DMS79 treated with DMSO at 0.1 percent for 48 hours (cell line): ENCODE measurements at places on chromosomes 1 and 21.

- DNase-seq: no peak
Measured at GRCh38 chr1:184296466-184297243, 90.2 kb upstream of the C1orf21 start.

DNA sequence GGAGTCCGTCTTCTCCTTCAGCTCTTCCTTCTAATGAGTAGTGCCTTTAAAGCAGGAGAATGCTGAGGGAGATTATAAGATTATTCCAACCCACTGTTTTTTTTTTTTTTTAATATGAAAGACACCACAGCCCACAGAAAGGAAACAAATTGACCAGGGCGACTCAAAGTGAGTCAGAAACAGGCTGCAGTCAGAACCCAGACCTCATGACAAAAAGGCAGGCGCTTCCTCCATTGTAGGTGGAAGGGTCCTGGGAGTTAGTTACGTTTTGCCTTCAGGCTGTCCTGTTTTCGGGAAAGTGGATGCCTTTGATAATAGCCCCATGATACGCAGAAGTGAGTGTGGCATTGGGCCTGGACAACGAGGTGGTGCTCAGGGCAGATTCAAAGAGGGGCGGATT is 21.0 kb downstream of the PLXNA2 start:
- DNase-seq: no peak

GRCh38 chr1:2132222-2133038 is 62.1 kb downstream of the FAAP20 start:
- DNase-seq: no peak

GRCh38 chr1:225044258-225044657 is 114.8 kb downstream of the DNAH14 start:
- DNase-seq: no peak

- no peak for DNase-seq
Measured at GRCh38 chr1:157201767-157202166, 63.6 kb upstream of the ETV3 start.

DNA sequence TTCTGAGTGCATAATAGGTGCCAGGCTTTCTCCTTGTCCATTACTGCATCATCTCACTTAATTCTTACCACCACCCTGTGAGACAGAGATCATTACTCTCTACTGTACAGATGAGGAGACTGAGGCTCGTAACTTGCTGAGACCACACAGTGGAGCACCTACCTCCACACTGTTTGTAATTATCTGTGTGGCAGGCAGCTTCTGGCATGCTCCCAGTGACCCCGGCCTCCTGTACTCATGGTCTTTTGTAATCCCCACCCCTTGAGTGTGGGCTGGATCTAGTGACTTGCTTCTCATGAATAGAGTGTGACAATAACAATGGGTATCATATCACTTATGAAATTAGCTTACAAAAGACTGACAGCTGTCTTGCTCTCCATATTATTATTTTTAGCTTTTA is 407.3 kb downstream of the MATN1 start:
- no peak for DNase-seq

DNA sequence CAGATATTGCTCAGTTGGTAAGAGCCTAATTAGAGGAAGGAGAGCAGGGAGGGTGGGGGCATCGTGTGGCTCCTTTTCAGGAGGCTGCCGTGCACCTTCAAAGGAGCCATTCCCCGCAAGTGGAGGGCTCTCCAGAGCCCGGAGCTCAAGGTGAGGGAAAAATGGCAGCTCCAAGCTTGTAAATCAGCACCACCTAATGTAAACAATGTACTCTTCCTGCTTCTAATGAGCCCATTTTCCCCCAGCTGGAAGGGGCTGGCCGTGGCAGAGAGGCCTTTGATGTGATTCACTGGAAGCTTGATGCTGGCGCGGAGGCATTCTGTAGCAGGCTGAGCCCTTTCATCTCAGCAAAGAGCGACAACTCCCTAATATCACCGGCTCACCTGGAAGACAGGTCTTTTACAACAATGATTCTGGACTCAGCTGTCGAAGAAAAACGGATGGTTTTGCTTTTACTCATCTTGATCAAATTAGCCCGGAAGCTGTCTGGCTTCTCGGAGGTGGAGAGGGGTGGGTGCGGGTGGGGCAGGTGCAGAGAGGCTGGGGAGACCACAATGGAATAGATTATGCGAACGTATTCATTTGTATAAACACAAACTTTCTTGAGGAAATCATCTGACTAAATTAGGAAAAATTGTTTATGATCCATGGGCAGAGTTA is 112.5 kb downstream of the RRAGC start:
- DNase-seq: no peak
